ENCODE measurements at places on chromosomes 7 and 10.

DNA sequence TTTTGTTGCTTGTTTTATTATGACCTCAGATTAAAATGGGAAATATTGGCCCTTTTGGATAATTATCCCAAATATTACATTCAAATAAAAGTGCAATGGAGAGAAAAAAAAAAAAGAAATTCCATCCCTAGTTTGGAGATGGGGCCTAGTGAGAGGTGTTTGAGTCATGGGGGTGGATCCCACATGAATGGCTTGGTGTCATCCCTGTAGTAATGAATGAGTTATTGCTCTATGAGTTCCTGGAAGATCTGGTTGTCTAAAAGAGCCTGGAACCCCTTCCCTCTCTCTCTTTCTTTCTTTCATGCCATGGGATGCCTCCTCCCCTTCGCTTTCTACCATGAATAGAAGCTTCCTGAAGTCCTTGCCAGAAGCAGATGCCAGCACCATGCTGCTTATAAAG, 44.3 kb downstream of the MSRB2 start:
- no peak for DNase-seq

GRCh38 chr10:113665352-113665751, 1.5 kb upstream of the NRAP start:
- DNase-seq: no peak

- no peak for DNase-seq
Observed at GRCh38 chr10:106076496-106076895, 1088.0 kb downstream of the SORCS1 start.

DNA sequence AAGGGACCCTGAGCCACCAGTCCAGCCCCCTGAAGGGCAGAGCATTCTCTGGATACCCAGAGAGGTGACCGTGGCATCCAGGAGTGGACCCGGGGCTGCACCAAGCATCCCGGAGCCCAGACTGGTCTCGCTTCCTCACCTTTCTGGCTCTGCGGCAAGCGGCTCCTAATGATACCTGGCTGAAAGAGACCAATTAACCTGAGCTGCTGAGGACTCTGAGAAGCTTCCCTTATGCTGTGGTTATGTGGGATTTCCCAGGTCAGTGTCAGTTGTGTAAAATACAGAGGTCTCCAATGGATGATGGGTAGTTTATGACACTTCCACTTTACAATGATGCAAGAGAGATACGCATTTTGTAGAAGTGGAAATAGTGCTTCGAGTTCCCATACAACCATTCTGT, 51.5 kb downstream of the PFKFB3 start:
- DNase-seq: no peak

DNA sequence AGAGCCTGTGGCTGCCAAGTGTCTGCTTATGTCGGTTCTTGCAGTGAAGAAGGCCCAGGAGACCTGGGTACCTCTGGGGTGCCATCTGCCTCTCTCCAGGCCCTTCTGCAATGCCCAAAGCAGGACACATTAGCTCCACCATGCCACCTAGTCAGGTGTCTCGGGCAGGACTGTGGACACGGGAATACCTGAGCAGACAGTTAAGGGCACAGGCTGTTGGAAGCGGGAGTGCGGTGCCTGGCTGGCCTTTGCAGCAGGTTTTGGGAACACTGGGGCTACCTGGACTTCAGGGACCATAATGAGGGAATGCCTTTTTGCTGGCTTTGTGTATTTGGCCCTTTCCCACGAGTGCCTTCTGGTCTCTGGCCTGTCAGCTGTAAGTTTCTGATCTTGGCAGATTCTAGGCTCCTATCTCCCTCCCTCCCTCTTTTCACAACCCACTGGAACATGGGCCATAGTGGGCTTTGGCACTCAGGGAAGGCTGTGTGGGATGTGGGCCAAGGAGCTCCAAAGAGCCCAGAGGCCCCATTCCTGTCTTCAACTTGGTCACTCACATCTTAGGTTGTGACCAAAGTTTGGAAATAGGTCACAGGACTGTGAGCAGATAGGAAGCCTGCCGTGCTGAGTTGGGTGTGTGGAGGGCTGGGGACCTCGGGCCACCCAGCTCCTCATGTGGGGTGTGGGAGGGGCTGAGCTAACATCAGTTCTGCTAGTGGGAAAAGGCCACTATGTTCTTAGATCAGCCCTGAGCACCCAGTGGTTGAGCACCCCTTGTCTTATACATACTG, 41.5 kb upstream of the CXCL12 start:
- no peak for DNase-seq

DNA sequence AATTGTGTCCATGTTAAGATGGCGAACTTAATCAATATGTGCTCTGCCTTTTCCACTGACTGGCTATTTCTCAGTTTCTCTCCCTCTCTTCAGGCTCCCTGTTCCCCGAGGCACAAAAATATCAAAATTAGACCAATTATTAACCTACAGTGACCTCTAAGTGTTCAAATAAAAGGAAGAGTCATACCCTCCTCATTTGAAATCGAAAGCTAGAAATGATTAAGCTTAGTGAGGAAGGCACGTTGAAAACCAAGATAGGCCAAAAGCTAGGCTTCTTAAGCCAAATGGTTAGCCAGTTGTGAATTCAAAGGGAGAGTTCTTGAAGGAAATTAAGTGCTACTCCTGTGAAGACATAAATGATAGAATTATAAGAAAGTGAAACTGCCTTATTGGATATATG, 81.1 kb upstream of the MBL2 start:
- no peak for DNase-seq

Data from right kidney (tissue), 9 donors.